ENCODE measurements at places on chromosomes 7 and 10.

- DNase-seq: peak; percentile 9
These were observed 14.1 kb downstream of the FEZF1 start for GRCh38 chr7:122290476-122290875.

- no peak for DNase-seq
These were observed 59.9 kb downstream of the TNRC18 start for GRCh38 chr7:5363729-5364128.

DNA sequence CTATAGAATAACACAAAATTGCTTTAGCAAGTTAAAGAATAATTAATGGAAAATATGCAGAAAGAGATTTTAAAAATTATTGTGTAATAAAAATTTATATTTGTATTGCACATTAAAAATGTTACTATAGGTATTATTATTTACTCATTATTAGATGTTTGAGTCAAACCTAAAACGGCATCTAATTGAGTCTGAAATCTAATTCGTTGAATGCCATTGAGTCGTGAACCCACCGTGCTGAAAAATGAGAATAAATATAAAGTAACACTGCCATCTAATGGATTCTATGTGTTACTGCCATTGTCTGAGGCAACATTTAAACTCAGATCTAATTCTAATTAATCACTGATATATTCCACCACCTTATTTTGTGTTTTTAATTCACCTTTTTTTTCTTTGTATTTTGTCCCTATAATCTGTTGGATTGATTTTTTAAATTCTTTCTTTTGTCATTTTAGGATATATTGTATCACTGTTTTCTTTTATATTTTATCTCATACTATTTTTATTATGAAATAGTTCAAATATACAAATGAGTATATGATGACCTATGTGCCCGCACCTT is 62.2 kb downstream of the SAMD9 start:
- peak; percentile 62 for DNase-seq

- no peak for DNase-seq
These were observed 722.2 kb downstream of the PARD3 start for GRCh38 chr10:34092891-34093290.

- DNase-seq: peak; percentile 70
These were observed 191.2 kb upstream of the PRSS1 start for GRCh38 chr7:142557971-142558582.

GRCh38 chr10:26310361-26310760 is 93.8 kb downstream of the GAD2 start:
- no peak for DNase-seq

DNA sequence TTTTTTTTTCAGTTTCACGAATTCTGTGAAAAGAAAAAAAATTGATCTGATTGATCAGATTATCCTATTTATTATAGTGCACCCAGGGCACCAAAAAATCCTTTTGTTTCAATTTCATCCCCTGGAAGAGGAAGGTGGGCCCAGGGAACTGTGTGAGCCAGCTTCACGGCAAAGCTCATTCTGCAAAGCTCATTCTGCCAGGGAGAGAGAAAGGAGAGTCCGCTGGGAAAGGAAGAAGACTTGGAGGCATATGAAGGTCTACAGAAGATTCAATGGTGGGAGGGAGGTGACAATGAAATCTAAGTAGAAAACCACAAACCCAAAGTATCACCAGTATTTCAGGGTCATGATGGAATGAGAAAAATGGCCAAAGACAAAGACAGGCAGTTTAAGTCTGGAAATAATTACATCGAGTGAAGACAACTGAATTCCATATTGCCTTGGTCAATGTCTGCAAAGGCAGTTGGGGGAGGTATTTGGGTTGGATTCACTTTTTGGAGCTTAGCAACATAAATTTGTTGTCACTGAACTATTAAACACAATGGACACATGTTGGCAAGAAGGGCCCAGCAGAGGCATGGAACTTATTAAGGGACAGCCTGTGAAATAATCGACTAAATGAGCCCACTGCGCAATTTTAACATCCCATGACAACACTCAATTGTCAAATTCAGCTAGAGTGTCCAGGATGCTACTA is 587.8 kb upstream of the MKI67 start:
- DNase-seq: no peak

GRCh38 chr10:126099366-126099765 is 203.0 kb downstream of the FANK1 start:
- DNase-seq: no peak

DNA sequence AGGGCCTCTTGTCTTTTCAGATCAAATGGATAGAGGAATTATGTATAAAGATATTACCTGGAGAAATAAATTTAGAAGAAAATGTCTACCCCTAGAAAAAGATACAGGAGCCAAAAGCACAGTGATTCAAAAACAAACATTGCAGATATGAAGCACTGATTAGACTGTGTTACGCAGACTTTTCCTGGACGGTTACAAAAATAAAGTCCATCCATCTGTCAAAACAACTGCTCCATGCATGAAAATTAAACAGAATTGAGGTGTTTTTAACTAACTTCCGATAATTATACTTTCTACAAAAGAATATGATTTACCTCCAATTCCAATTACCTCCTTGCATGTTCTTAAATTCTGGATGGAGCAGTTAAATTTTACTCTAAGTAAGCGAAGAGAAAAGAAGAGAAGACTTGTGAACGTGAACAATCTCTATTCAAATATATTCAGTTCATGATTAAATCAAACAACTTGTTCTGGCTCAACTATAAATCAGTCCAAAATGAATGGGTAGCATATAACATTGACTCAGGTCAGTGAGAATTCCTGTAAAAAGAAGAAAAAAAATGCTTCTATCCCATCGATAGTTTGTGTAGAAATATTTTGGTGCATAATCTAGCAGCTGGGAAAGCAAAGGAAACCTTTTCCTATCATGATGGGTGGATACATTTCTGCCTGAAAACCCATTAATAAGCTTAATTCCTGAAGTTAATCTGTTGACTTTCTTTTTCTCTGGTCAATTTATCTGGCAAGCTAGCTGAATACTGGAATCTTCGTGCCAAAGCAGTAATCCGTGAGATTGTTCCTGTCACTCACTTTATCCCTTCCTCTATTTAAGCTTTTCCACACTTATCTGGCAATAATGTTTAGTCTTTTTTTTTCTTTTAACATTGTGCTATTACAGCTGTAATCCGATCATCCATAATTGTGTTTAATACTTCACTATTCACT is 80.4 kb downstream of the SEMA3A start:
- DNase-seq: no peak

DNA sequence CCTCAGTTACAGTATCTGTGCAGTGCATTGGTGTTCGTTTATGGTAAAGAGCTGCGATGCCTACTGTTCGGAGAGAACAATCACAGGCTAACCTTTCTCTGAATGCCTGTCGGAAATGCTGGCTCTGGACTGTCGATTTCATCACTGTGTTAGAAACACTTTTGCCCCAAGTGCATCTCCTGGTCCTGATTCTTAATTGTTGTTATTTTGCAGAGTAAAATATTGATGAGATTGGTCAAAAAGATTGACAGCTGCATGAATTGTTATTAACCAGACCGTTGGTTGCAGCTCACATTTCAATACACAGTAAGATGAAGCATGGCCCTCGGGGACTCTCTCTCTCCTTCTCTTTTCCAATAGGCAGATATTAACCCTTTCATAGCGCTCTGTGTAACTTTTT is 557.4 kb upstream of the ADARB2 start:
- no peak for DNase-seq

DNA sequence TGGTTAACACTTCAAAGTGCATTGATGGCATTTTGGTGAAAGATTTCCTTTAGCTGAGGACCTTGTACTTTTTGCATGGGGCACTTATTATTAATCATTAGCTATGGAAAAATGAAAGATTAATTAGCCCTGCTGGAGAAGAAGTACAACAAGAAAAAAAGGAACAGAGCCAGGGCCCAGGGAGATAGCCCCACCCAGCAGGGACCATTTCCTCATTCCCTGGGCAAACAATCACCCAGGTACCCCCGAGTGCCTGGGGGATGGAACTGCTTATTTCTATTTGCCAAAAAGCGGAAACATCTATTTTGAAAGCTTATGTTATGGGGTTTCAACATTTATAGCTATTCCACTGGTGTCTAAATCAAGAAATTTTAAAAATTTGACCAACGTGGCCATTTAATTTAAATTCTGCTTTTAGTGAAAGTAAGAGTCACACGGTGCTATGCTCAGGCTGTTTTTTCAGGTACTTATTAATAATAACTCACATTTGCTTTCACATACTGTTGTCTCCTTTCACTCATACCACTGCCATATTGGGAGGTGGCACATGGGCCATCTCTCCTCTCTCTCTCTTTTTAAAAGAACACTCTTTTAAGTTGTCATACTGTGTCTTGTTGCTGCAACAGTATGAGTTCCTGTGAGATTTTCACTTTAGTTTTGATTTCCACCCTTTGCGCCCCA is 143.6 kb upstream of the KIF5B start:
- DNase-seq: no peak

- DNase-seq: no peak
These were observed 38.4 kb upstream of the TMEM273 start for GRCh38 chr10:49226594-49226993.

GRCh38 chr7:12888717-12889116 is 201.3 kb downstream of the ARL4A start:
- no peak for DNase-seq

- DNase-seq: no peak
These were observed 13.9 kb upstream of the TBATA start for GRCh38 chr10:70799124-70799523.

GRCh38 chr7:110994028-110994967 is 96.6 kb upstream of the LRRN3 start:
- no peak for DNase-seq

DNA sequence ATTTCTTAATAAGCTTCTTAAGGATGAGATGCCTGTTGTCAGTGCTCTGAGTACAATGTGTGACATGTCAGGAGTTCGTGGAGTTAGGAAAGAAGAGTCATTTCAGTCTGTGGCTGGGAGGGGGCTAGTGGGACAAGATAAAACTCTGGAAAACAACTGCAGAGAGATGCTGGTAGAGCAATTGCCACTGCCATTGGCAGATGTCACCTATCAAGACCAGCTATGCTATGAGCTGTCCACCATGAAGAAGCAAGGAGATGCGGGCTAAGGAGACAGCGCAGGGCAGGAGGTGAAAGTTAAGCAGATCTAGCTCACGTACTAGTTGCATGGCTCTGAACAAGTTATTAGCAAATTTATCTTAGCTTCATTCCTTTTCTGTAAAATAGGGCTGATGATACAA is 756.7 kb downstream of the KCNMA1 start:
- no peak for DNase-seq

DNA sequence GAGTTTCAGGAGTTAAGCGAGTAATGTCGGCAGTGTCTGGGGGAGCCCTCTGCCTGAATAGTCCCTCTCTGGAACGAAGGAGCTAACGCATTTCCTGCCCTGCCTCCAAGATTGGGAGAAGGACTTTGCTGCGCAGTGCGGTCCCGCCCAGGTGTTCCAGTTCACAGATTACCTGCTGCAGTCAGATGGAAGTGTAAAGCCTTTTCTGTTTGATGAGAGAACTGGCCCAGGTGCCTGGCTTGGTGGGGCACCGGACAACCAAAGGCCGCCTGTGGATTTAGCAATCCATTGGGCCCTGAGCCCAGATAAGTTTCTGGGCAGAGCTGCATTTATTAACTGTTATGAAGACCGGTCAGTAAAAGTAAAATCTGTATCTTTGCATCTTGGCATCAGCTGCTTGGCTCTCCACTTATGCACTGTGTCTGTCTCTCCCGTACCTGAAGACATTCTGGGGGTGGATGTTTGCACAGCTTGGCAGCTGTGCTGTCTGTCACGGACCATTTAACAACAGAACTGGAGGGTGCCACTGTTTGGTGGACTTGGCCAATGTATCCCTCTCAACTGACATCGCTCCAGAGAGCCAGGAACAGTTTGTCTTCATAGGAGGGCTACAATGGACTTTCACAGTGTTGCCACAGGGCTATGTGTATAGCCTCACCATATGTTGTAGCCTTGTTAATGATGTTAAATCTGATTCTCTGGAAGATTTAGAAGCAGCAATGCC is 654.7 kb upstream of the ZWINT start:
- DNase-seq: no peak

DNA sequence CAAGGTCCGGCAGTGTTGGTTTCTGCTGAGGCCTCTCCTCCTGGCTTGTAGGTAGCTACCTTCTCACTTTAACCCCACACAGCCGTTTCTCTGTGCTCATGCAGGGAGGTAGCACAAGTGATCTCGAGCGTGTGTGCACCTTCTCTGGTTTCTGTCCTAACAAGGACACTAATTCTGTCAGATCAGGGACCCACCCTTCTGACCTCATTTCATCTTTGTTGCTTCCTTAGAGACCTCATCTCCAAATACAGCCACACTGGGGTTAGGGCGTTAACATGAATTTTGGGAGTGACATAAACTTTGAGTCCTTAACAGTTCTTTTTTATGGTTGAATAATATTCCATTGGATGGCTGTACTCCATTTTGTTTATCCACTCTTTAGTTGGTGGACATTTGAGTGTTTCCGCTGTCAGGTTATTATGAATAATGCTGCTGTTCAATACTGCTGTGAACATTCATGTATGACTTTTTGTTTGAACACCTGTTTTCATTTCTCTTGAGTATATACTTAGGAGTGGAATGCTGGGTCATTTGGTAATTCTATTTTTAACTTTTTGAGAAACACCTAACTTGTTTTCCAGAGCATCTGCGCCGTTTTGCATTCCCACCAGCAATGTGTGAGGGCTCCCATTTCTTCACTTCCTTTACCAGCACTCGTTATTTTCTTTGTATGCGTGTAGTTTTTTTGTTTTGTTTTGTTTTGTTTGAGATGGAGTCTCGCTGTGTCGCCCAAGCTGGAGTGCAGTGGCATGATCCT is 57.5 kb downstream of the LCOR start:
- no peak for DNase-seq

GRCh38 chr7:86949779-86950260 is 109.6 kb downstream of the ELAPOR2 start:
- DNase-seq: no peak

DNA sequence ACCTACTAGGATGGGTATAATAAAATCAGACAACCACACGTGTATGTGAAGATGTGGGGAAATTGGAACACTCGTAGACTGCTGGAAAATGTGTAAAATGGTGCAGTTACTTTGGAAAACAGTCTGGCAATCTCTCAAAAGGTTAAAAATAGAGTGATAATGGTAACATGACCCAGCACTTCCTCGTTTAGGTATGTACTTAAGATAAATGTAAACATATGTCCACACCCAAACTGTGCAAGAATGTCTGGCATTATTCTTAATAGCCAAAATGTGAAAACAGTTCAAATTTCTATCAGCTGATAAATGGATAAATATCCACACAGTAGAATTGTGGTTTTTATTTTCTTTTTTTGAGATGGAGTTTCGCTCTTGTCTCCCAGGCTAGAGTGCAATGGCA is 272.8 kb downstream of the ZNF248 start:
- DNase-seq: no peak

- no peak for DNase-seq
These were observed 4.3 kb downstream of the TTYH3 start for GRCh38 chr7:2635810-2636701.

DNA sequence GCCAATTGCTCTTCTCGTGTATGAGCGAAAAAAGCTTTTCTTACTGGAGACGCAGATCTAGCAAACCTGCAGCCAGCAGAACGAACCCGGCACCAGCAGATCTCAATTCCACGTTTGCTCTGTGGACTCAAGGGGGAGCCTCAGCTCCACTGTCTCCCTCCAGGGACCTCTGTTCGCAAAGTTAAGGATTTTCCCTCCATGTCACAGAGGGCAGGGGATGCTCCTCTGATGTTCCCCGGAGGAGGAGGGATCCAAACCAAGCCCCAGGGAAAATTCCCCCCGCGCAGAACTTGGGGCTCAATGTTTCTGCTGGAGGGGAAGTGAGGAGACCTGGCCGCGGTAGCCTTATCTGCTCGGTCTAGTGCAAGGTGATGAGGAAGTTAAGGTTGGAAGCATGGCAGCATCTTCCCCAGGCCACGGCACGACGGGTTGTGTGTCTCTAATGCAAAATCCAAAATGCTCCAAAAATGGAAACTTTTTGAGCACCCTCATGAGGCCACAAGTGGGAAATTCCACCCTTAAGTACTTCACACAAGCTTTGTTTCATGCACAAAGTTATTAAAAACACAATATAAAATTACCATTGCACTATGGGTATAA is 9.0 kb downstream of the IQCE start:
- peak; percentile 76 for DNase-seq
